Cortex of kidney (tissue), 1 donor: ENCODE measurements at places on chromosomes 5 and 9.

DNA sequence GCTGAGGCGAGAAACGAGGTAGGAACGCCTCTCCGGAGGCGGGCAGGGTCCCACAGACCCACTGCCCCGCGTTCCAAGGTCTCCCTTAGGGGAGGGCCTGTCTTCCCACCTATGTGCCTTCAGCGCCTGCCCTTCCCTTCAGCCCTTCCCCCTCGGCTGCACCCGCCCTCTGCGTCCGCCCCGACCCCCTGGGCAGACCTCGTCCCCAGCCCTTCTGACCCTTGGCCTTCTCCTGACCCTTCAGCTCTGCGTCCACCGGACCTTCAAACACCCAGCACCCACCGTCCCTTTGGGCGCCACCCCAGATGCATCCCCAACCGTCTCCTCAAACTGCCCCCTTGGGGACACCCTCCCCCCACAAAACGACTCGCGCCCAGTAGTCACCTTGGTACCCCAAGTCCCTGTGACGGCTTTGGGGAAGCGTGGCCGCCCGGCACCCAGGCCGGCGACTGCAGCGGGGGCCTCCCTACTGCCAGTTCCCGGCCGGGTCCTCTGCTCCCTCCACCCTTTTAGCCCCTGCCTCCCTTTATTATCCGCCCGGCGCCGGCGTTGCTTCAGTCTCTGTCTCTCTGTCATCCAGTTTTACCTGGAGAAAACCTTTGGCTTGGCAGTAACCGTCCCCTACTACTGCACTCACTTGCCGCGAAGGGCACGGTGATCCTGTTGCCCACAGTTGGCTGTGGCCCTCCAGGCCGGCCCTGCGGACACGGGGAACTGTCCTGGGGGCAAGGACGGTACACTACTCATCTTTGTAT lies 421 bp downstream of the RUSC2 start:
- DNase-seq = no peak

DNA sequence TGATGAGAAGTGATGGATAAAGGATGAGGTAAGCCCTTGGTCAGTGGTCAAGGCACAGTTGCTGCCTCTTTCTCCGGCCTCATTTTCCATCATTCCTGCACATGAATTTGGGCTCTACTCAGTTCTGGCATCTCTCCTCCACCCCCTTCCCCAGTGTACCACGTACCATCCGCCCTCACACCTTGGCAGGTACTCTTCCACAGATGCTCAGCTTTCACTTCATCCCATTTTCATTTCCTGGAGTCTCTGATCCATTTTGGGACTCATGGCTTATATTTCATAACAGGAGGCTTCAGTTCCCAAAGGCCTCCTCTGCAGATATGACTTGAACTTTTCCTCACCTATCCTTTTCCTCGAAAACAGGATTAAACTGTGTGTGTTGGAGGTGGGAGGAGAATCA lies 326.7 kb downstream of the ASTN2 start:
- DNase-seq = no peak

DNA sequence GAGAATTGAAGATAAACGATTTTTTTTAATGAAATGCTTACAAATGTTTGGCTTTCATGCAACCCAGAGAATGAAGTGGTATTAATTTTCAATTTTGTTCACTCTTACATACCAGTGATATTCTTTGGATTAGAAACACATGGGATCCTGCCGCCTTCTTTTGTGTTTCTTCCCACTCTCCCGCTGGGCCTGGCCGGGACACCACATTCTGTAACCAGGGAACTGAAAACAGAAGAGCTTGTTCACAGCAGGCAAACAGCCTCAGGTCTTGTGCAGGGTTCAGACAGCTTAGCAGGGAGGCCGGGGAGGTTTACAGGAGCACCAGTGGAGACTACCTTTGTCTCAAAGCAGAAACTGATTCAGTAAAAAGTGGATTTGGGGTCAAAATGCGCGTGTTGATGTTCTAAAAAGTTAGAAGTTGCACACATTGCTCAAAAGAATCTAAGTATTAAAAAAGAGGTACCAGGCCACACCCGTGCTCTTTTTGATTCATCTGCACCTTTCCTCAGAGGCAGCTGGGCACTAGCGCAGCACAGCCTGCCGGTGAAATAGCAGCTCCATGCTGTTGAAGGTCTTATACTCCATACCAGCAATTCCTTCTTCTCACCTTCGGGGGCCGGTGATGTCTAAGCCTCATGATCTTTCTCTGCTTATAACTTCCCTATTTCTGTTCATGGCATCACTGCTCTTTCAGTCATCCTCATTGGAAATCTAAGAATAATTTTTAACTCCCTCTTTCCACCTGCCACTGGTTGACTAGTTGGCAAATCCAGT lies 67.1 kb downstream of the GRAMD2B start:
- no peak for DNase-seq

GRCh38 chr9:93941493-93941892 lies 13.7 kb downstream of the BARX1 start:
- DNase-seq = no peak
